ENCODE measurements at places on chromosomes 4 and X.

GRCh38 chrX:465418-466215 lies 78.9 kb upstream of the PPP2R3B start:
- no peak for DNase-seq

- no peak for DNase-seq
Observed at GRCh38 chrX:12617241-12617640, 174.0 kb upstream of the PRPS2 start.

DNA sequence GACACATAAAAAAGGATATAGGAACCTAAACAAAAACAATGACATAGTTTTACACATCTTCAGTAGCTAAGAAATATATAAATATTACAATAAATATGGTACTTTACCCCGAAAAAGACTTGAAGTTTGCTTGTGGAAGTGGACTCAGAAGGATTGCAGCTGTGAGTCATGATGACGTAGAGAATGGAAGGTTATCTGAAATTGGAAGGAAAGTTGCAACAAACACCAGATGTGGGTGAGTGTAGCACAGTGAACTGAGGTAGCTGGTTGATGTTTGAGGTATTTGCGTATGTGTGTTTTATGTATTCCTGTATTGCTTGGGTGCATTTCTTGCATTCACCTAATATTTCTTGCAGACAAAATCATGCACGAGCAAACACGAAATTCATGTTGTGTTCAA lies 113.0 kb downstream of the ARX start:
- no peak for DNase-seq

GRCh38 chrX:13474164-13474516 lies 95.3 kb upstream of the EGFL6 start:
- DNase-seq, result no peak

DNA sequence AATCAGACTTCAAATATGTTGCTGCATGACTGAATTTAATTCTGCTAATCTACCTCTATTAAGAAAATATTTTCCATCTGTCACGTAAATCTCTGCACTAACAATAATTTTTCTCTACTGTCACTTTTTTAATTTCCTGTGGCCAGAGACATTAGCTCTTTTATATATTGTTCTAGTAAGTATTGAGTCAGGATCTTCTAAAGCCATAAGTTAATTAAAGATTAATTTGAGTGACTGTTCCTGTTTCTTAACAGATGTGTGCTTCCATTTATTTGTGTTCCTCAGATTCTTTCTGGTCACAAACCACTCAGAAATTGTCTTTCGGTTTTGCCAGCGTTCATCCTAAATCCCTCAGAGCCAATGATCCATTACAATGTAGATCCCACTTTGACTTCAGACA lies 2.4 kb upstream of the SMR3B start:
- no peak for DNase-seq

DNA sequence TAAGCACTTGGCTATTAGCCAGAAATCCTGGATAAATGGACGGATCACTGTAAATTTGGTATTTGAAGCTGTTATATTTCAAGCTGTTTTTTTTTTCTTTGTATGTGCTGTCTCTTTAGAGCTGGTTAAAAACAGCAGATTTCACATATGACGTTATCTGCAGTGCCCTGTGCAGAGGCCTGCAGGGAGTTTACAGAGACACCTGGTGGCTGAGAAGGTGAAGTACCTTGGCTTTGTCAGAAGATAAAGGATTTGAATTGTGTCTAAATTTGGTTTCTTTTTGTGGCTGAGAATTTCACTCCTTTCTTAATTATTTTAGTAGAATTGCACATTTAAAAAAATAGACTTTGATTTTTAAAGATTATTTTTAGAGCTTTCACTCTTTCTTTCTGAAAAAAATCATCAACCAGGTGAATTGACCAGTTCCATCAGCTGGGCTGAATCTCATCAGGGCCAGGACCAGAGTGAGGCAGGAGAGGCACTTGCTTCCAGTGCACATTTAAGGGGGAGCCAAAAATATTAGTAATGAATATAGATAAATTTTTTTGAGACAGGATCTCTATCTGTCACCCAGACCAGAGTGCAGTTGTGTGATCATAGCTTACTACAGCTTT lies 9.6 kb upstream of the CHRNA9 start:
- peak; percentile 64 for DNase-seq

DNA sequence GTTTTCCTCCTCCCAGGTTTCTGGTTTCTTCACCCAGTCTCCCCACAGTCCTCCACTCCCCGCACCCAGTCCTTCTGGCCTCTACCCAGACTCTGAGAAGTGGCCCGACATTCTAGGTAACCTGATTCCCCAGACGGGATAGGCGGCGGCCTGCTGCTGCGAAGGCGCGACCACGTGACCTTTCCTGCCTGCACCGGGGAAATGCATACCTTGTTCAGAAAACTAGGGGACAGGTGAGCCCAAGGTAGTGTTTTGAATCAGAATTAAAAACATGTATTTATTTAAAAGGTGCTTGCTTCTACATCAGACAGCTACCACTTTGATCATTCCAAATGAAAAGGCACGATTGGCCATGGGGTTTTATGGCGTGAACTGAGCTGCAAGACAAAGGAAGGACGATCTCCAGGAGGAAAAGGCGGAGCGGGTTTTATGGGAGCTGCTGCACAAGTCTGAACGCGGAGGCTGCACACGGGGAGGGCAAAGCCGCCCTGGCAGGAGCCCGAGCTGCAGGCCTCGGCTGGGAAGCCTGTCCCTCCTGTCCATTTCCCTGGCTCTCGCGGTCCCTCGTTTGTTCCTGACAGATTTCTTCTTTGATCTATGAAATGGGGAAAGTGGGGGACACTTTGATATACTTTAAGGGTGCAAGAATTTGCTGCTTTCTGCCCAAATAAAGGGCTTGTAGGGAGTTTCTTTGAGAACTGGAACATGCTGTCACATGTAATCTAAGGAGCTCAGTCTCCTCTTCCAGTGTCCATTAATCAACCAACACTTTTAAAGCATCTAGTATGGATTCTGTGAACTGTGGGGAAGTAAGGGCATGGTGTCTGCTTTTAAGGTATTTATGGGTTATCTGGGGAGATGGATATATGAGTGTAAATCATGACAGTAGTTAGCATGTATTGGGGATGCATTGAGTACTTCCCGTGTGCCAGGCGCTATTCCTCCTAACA lies 150.9 kb downstream of the SPRY1 start:
- peak; percentile 74 for DNase-seq

- no peak for DNase-seq
Observed at GRCh38 chr4:7526491-7526890, 91.8 kb upstream of the PSAPL1 start.

DNA sequence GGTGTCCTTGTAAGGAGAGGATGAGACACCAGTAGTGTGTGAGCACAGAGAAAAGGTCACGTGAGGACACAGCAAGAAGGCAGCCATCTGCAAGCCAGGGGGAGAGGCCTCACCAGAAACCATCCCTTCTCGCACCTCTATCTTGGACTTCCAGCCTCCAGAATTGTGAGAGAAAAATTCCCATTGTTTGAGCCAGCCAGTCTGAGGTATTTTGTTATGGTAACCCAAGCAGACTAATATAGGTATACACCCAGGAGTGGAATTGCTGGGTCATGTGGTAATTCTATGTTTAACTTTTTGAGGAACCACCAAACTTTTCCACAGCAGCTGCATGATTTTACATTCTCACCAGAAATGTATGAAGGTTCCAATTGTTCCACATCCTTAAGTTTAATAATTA lies 25.6 kb downstream of the ZDHHC9 start:
- no peak for DNase-seq

DNA sequence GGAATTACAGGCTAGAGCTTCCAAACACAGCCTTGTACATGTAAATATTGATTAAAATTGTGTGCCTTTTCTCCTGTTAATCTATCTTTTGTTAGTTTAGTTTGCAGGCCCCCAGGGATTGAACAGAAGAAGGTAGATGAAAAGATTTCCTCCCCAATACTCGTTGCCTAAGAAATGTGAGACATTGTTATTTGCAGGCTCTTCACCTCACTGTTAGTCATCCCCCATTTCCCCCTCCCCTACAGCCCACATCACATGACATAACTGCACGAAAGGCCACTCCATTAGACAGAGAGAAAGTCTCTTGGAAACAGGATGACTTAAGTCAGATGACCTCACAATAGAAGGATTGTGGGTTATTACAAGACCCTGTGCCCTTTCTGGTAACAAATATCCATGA lies 13.3 kb upstream of the MID1 start:
- peak; percentile 82 for DNase-seq

DNA sequence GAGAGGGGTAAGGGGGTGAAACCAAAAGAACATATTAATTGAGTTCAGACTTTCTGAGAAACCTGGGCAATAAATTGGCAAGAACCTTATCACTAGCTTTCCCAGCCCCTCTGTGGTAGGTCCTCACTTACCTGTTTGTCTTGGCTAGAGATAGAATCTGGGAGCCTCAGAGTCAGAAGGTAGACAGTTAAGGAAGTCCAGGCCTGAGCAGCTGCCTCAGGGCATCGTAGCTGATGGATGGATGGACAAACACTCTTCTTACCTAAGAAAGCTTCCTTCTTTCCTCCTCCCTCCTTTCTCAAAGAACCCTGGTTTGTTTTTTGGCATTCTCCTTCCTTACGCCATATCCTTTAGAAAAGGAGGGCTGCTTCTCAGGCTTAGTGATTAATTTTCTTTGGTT lies 24.4 kb downstream of the FRAS1 start:
- no peak for DNase-seq

- no peak for DNase-seq
Observed at GRCh38 chrX:112738347-112739033, 58.8 kb upstream of the LHFPL1 start.

DNA sequence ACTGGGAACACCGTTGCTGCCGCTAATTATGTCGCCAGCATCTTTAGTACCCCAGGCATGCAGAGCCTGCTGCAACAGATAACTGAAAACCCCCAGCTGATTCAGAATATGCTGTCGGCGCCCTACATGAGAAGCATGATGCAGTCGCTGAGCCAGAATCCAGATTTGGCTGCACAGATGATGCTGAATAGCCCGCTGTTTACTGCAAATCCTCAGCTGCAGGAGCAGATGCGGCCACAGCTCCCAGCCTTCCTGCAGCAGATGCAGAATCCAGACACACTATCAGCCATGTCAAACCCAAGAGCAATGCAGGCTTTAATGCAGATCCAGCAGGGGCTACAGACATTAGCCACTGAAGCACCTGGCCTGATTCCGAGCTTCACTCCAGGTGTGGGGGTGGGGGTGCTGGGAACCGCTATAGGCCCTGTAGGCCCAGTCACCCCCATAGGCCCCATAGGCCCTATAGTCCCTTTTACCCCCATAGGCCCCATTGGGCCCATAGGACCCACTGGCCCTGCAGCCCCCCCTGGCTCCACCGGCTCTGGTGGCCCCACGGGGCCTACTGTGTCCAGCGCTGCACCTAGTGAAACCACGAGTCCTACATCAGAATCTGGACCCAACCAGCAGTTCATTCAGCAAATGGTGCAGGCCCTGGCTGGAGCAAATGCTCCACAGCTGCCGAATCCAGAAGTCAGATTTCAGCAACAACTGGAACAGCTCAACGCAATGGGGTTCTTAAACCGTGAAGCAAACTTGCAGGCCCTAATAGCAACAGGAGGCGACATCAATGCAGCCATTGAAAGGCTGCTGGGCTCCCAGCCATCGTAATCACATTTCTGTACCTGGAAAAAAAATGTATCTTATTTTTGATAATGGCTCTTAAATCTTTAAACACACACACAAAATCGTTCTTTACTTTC lies 1.8 kb downstream of the UBQLN2 start:
- no peak for DNase-seq

DNA sequence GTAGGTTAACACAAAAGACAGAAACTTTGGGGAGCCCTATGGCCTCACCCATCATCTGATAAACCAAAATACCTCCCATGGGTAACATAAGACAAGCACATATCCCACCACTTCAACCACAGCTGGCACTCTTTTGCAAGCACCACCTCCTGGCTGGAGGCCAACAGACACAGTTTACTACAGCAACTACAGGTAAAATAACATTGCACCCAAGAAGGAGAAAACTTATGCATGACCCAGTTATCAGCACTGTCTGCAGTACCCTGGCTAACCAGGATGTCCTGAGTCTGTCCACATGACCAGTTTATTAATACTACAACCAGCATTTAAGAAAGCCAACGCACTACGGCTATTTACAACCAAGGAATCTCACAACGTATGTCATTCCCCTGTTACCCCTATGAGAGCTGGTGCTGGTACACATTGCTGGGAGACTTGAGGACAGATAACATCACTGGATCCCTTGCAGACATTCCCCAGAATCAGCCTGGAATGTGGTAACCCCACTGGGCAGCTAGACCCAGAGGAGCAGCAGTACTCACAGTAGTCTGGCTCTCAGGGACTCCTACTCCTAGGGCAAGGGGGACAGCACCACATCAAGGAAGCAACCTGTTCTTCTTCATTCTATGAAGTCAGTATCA lies 32.0 kb downstream of the ELF2 start:
- DNase-seq, result no peak

DNA sequence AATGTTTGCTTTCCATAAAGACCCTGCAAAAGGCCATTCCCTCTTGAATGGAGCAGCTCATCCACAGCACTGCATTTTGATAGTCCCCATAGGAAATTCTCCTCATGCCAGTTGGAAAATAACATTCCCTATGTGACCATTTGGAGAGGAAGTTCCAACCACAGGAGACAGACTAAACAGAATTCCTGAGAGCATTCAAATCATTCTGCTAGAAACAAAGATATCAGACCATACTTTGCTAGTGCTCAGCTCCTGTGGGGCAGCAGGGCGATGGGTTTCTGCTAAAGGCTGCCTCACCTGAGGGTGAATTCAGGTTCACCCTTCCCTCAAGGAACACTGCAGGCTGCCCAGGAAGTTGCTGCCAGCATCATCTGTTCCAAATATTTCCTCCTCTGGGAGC lies 58.8 kb downstream of the LNX1 start:
- no peak for DNase-seq

DNA sequence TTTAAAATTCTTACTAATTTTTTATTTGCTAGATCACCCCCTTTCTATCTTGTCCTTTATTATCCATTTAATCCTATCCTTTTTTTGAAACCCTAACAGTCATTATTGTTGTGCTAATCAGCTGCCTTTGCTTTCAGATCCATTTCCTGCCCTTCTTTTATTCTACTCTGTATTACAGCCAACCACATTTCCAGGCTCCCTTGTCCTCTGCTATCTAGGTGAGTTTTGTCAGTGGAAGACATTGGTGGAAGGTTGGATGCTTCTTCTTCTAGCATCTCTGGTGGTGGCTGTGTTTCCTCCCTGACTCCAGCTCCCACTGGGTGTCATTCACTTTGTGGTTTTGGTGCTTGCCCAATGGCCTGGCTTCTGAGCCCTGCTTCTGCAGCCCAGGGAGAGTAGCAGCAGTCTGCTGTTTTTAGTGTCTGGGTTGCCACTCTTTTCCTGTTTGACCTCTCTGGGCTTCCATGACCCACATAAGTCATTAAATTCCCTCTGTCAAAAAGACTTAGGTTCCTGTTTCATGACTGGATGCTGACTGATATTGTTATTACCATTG lies 225.2 kb upstream of the PGRMC2 start:
- no peak for DNase-seq
